Progenitor cell of endocrine pancreas (in vitro differentiated cells): ENCODE measurements at places on chromosomes 16 and 17.

GRCh38 chr17:35252651-35253050 is 9.8 kb downstream of the SLFN5 start:
- no peaks in the 10 kb centered on the region for H3K27me3 ChIP-seq
- H3K4me1 ChIP-seq = peaks cover 7% of the 10 kb centered on the region
- no peak for DNase-seq
- no peaks in the 10 kb centered on the region for H3K36me3 ChIP-seq
- H3K4me3 ChIP-seq = no peak overlapping the region

DNA sequence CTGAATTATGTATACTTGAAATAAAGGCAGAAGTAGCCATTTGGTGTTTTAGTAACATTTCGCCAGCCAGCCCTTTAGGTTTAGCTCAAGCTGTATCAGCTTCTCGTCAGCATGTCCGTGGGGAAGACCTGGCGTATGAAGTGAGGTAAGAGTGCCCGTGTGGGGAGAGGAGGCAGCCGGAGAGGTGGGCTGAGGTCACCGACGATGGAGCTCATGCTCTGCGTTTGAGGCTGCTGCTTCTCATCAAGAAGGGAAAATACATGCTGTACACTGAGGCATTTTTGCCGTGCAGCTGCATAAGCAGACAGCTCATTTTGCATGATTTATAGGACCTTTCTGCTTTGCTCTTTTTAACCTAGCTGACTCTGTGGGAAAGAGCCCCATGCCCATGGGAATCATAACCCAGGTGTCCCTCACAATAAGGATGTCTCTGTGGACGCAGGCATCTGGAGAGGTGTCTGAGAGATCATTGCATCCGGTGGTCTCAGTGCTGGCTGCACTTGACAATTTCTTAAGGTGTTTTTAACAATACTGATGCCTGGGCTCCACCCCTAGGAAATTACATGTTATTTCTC is 179.1 kb downstream of the ABCC12 start:
- no peak overlapping the region for H3K27ac ChIP-seq
- peaks cover 3% of the 10 kb centered on the region for H3K27me3 ChIP-seq
- no peak overlapping the region for H3K4me3 ChIP-seq
- peaks cover 2% of the 10 kb centered on the region for H3K4me1 ChIP-seq

GRCh38 chr17:75491680-75492079 is 23.7 kb downstream of the CASKIN2 start:
- no peaks in the 10 kb centered on the region for H3K4me1 ChIP-seq
- no peak overlapping the region for H3K4me3 ChIP-seq
- H3K36me3 ChIP-seq = peaks cover 1% of the 10 kb centered on the region
- no peak for DNase-seq

- H3K27me3 ChIP-seq = peaks cover 16% of the 10 kb centered on the region
- H3K4me3 ChIP-seq = no peak overlapping the region
- H3K36me3 ChIP-seq = no peaks in the 10 kb centered on the region
- no peaks in the 10 kb centered on the region for H3K4me1 ChIP-seq
- DNase-seq = no peak
- H3K27ac ChIP-seq = no peak overlapping the region
Observed at GRCh38 chr17:62870030-62870541, 62.0 kb upstream of the MARCHF10 start.

DNA sequence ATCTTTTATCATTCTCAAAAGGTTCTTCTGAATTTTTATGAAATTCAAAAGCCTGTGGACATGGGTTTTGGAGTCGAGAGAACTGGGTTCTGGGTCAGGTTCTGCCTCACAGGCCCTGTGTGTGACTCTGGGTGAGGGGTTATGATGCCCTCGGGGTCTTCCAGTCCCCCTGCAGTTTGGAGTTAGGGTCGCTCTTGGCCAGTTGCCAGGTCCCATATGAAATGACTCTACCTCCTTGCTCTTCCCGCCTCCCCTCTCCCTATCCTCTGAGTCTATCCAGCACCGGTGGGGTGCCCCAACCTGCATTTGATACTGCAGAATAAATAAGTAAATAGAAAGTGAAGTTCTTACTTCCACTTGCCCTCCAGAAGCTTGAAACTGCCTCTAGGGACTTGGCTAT is 54.1 kb downstream of the ZDHHC7 start:
- H3K27me3 ChIP-seq = peaks cover 8% of the 10 kb centered on the region
- no peaks in the 10 kb centered on the region for H3K36me3 ChIP-seq
- no peak overlapping the region for H3K27ac ChIP-seq
- H3K4me1 ChIP-seq = peaks cover 12% of the 10 kb centered on the region
- no peak for DNase-seq

- peaks cover 12% of the 10 kb centered on the region for H3K4me1 ChIP-seq
- H3K27me3 ChIP-seq = peaks cover 52% of the 10 kb centered on the region
- H3K4me3 ChIP-seq = no peak overlapping the region
- H3K27ac ChIP-seq = no peak overlapping the region
Observed at GRCh38 chr17:60158751-60159478, 9.1 kb downstream of the CA4 start.

DNA sequence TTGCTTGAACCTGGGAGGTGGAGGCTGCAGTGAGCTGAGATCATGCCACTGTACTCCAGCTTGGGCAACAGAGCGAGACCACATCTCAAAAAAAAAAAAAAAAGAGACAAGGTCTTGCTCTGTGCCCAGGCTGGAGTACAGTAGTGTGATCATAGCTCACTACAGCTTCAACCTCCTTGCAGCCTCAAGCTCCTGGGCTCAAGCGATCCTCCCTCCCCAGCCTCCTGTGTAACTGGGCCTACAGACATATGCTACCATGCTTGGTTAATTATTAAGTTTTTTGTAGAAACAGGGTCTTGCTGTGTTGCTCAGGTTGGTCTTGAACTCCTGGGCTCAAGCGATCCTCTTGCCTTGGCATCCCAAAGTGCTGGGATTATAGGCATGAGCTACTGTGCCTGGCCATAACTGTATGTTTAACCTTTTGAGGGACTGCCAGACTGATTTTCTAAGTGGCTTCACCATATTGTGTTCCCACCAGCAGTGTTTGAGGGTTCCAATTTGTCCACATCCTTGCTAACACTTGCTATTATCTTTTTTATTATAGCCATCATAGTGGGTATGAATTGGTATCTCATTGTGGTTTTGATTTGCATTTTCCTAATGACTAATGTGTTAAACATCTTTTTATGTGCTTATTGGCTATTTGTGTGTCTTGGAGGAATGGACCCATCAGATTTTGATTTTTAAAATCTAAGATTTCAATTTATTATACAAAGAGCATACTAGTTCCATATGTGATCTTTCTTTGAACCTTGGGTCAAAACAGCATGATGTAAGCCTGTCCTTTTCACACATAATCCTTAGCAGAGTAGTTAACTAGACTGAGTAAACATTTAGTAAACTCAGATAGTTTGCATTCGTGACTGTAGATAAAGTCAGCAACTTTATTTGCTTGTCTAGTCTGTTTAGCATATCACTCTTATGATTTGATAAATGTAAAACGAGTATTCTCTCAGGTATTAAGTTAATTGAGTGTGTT is 38.1 kb upstream of the KPNB1 start:
- peaks cover 16% of the 10 kb centered on the region for H3K4me1 ChIP-seq
- H3K36me3 ChIP-seq = peaks cover 13% of the 10 kb centered on the region
- no peaks in the 10 kb centered on the region for H3K27me3 ChIP-seq
- H3K27ac ChIP-seq = no peak overlapping the region
- H3K4me3 ChIP-seq = no peak overlapping the region

DNA sequence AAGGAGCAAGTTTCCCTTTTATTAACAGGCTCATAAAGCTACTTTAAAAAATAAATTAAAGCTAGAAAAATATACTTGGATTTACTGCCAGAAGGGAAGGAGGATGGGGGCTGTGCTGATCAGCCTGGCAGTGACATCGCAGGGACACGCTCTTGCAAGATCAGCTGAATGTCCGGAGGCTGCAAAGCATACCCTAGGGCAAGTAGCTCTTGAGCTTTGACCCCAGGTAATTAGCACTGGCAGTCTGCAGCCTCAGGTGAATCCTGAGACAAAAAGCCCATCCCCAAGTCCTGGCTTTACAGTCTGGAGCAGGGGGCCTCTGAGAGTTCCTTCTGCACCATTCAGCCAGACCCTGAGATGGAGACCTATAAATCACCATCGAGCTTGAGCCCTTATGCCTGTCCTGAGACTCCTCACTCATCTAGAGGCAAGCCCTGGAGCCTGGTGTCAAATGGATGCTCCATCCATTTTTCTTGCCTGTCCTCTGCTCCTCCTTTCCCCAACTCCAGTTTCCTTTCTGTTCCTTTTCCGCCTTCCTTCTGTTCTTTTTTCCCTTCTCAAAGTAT is 131.7 kb downstream of the TMEM114 start:
- peaks cover 2% of the 10 kb centered on the region for H3K36me3 ChIP-seq
- H3K27ac ChIP-seq = no peak overlapping the region
- H3K4me1 ChIP-seq = peaks cover 6% of the 10 kb centered on the region
- no peak overlapping the region for H3K4me3 ChIP-seq

- H3K27ac ChIP-seq = peak overlapping the region; percentile 93
- H3K27me3 ChIP-seq = no peaks in the 10 kb centered on the region
- peaks cover 42% of the 10 kb centered on the region for H3K4me1 ChIP-seq
- DNase-seq = no peak
- H3K36me3 ChIP-seq = peaks cover under 1% of the 10 kb centered on the region
Observed at GRCh38 chr17:38743556-38744171, 4.5 kb downstream of the PCGF2 start.
